Activated T-cell treated with anti-CD3 and anti-CD28 coated beads for 4 hours (primary cell): ENCODE measurements at places on chromosomes 7 and 10.

GRCh38 chr7:87878208-87878735 lies 2.0 kb downstream of the DBF4 start:
- no peak for DNase-seq

DNA sequence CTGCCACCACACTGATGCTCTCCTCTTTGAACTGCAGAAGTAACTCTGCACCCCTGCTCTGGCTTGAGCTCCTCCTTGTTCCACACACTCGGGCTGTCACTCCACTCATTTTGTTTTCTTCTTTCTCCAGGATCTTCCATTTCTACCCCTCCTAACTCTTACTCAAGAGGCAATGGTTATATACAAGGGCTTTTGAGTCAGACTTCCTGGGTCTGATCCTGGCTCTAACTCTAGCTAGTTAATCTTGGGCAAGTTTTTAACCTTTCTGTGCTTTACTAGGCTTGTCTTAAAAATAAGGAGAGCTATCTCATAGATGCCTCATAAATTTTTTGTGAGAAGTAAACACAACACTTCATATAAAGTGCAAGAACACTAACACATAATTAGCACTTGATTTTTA lies 45.3 kb upstream of the GNAI1 start:
- DNase-seq = no peak

DNA sequence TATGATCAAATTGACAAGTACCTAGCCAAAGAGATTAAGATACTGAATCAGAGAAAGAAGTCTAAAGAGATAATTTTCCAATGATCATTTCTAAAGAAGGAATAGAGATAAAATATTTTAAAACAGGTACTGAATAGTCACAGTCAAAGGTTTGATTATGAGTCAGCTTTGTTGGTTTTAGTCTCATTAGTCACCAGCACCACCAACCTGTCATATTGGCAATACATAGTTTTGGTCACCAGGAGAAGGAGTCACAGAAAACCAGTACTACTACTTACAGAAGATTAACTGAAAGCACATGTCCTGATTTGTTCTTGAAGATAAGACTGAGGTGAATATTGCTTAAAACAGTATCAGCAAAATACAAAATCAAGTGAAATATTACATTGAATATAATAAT lies 34.6 kb downstream of the ZEB1 start:
- DNase-seq = no peak

- DNase-seq = no peak
Observed at GRCh38 chr7:1561036-1561940, 5.3 kb upstream of the TMEM184A start.

- no peak for DNase-seq
Observed at GRCh38 chr7:3861941-3862340, 560.9 kb downstream of the SDK1 start.

DNA sequence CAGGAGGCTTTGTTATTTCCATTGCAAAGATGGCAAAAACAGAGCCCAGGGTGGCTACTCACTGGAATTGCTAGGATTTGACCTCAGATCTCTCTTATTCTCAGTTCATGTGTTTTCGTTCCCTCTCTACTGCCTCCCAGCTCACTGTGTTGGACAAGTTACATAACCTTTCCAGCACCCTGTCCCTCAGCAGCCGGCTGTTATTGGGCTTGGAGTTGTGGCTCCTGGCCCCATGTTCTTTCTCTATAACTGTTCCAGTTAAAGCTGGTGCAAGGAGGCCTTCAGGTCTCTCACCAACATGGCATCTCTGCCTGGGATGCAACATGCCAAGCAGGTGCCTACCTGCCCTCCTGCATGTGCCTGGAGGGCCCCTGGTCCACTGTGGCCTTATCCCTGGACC lies 56.8 kb downstream of the LRRC18 start:
- DNase-seq = no peak

DNA sequence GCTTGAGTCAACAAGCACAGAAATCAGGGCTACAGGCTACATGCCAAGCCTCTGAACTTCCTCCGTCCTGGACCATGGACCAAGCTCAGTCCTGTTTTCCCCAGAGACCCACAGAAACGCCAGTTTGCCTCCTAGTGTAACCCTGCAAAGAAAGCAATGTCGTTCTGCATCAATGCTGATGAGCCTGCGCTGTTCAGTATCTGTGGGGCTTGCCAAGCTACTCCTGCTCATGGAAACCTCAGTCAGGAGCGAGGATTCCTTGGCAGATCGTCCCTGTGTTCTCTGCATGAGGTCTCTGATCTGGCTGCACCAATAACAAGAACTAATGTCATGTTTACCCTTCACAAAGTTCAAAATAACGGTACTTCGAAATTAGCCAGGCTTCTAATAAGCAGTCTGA lies 495.5 kb upstream of the C7orf33 start:
- no peak for DNase-seq

- DNase-seq = peak; percentile 74
Observed at GRCh38 chr10:119872860-119873681, 428 bp upstream of the MCMBP start.

GRCh38 chr7:27459021-27459730 lies 203.5 kb downstream of the HIBADH start:
- DNase-seq = no peak

- DNase-seq = no peak
Observed at GRCh38 chr7:150722431-150722931, 6.1 kb downstream of the GIMAP1 start.

DNA sequence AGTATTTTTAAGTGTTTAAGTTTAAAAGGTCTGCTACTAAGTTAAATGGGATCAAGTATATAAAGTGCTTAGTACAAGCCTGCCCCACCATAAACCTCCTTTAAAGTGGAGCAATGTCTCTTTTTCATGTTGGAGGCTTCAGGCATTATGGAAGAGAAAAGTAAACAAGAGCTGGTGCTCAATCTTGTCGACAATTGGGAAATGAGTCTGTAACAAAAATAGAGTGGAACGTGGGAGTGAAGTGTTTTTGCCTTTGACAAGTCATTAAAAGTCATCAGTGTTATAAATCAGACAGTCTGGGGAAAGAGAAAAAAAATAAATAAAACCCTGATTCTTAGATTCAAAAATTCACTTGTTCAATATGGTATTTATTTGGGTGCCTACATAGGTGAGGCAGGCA lies 44.7 kb downstream of the DNAJC12 start:
- no peak for DNase-seq
